ENCODE measurements at places on chromosomes 7 and 10.

GRCh38 chr10:89662596-89662995 lies 17.6 kb upstream of the PANK1 start:
- no peak overlapping the region for H3K4me3 ChIP-seq
- no peaks in the 10 kb centered on the region for H3K4me1 ChIP-seq
- H3K27ac ChIP-seq = no peak overlapping the region
- H3K36me3 ChIP-seq = no peaks in the 10 kb centered on the region
- no peak for DNase-seq
- no peaks in the 10 kb centered on the region for H3K27me3 ChIP-seq

DNA sequence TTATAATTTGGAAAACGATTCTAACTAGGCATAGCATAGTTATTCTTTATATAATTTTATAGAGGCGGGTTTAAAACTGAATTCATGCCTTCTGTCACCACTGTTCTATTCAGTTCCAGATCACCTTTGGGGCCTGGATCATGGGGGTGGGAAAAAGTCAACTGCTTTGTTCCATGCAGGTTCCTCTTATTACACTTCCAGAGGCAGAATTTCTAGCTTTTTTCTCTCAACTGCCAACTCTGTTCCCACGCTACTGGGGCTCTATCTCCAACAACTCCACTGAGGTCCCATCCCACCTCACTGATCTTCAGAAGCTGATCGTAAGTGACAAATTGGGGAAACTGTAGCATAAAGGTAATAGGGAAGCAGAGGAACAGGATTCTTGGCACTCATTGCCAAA lies 283.6 kb upstream of the IMMP2L start:
- no peaks in the 10 kb centered on the region for H3K4me1 ChIP-seq
- no peak overlapping the region for H3K4me3 ChIP-seq
- no peak for DNase-seq
- H3K36me3 ChIP-seq = no peaks in the 10 kb centered on the region

DNA sequence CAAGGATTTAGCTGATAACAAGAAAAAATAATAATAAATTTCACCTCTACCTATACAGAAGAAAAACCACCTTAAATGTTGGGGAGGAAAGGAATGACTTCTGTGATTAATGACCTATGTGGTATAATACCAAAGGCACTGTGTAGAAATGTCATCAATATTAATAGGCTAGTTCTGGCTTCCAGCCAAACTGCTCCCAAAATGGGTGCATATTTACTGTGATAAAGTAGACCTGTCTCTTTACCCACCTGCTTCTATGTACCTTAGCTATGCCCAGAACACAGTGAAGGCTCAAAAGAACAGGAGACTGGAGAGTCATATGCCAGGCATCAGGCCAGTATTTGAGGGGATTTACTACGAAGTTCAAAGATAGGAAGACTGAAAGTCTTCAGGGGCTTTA lies 76.0 kb downstream of the ATE1 start:
- H3K27ac ChIP-seq = no peak overlapping the region
- H3K4me1 ChIP-seq = no peaks in the 10 kb centered on the region
- no peak for DNase-seq
- no peak overlapping the region for H3K4me3 ChIP-seq
- peaks cover 4% of the 10 kb centered on the region for H3K36me3 ChIP-seq
- no peaks in the 10 kb centered on the region for H3K27me3 ChIP-seq

GRCh38 chr10:84829131-84829530 lies 500.7 kb downstream of the CCSER2 start:
- DNase-seq = no peak
- H3K27ac ChIP-seq = no peak overlapping the region
- H3K27me3 ChIP-seq = no peaks in the 10 kb centered on the region
- H3K4me1 ChIP-seq = no peaks in the 10 kb centered on the region
- H3K4me3 ChIP-seq = no peak overlapping the region
- H3K36me3 ChIP-seq = no peaks in the 10 kb centered on the region

- no peaks in the 10 kb centered on the region for H3K4me1 ChIP-seq
- DNase-seq = no peak
- no peak overlapping the region for H3K4me3 ChIP-seq
Measured at GRCh38 chr10:22716943-22717342, 2.6 kb upstream of the PIP4K2A start.
